Stimulated activated CD4-positive, alpha-beta T cell treated with anti-CD3 and anti-CD28 coated beads, Interleukin-1b, Interleukin-23, amount 100 ng/mL, for 4 hours (primary cell): ENCODE measurements at places on chromosomes 4 and X.

GRCh38 chr4:112063260-112063659, 82.0 kb upstream of the FAM241A start:
- no peak for DNase-seq

DNA sequence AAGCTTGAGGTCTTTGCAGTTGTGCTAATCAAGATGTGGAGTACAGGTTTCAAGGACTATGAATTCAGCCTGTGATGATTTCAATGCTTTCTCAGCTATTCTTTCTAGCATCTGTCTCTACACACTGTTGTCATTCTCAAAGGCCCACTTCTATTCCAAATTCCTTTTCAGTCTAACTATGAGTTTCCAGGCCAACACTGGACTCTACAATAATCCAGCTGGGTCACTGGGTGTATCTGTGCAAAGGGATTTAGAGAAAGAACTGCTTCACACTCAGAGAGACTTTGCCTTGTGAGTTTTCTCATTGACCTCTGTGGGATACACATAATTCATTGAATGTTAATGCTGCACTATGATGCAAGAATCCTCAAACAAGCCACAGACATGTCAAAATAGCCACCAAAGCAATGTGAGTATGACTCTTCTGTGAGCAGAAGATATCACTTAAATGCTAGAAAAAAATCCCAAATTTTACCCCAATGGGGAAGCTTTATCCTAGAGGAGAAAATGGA, 171.8 kb upstream of the CLNK start:
- DNase-seq = no peak

DNA sequence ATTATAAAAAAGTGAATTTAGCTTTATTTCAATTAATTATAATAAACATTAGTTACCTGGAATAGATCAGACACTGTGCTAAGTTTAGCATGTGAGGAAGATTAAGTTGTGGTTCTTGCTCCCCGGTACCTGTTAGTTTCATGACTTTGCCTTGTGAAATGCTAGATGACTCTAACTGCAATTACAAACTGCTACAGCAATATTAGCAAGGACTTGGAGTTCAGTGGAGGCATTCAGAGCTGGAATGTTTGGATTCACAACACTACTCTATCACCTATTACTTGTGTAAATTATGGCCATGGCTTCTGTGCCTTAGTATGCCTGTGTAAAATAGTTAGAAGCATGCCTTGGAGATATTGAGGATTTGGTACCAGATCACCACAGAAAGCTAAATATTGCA, 21.4 kb upstream of the ANXA10 start:
- DNase-seq = no peak

DNA sequence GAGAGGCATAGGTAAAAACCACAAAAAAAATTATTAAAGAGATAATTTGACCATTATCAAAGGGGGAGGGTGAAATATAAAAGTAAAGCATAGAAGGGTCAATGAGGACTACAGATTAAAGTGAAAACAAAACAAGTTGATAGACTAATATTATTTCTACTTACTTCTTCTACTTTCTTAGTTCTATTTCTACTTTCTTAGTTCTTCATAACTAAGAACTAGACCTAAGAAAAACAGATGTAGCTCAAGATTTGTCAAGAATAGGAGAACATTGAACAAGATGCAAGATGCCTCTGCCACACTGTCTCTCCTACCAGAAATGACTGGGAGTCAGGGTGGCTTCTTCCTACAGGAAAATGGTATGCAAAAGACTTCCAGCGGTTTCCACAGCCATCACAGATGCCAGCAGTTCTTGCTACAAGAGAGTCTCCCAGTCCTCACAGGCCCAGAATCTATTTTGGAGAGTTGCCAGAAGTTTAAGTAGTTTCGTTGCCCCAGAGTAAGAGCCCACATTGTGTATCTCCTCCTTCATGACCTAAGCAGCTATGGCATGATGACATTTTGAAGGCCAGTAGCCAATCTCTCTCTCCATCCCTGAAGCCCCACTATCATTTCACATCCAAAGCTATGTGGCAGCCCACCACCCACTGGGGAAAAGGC, 42.9 kb upstream of the DDX60 start:
- DNase-seq = no peak

GRCh38 chrX:19772822-19773628, 114.4 kb downstream of the SH3KBP1 start:
- DNase-seq = no peak

- peak; percentile 35 for DNase-seq
These were observed 702 bp upstream of the CDKN2AIP start for GRCh38 chr4:183443655-183444213.

DNA sequence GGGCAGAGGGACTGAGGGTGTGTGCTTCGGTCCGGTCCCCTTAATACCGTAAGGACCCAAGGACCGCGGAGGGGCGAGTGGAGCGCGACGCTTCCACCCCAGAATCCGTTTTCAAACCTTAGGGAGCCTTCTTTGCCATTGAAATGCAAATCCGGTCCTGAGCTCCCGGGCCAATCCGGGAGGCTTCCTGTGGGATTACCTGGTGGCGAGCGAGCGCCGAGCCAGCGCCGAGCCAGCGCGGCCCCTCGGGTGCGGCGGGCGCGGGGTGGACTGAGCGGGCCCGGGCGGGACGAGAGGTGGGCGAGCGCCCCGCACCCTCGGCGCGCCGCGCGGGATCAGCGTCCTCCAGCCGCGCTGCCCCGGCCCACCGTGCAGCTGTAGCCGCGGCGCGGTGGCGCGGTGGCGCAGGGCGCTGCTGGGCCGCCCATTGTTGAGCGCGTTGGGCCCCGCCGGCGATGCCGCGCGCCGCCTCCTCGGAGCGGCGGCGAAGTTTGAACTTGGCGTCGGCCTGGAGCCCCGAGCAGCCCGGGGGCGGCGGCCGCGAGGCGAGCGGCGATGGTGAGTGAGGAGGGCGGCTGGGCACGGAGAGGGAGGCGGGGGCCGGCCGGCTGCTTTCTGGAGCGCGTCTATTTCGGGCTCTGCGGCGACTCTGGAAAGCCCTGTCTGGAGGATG, 208.7 kb downstream of the SOWAHB start:
- no peak for DNase-seq

DNA sequence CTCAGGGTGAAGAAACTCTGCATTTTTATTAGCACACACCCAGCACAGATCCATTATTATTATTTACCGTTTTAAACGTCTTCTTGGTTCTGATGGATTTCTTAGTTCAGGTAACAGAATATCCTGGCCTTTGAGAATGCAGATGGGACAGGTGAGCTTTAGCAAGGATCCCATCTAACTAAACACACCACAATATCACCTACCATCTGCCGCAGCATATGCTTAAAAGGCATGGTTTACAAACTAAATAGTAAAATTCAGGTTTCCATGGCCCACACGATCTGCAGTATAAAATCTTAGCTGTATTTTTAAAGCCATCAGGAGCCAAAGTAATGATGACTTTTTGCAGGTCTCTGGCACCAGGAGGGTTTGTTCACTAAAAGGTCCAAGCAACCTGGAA, 31.7 kb upstream of the GATB start:
- DNase-seq = no peak

DNA sequence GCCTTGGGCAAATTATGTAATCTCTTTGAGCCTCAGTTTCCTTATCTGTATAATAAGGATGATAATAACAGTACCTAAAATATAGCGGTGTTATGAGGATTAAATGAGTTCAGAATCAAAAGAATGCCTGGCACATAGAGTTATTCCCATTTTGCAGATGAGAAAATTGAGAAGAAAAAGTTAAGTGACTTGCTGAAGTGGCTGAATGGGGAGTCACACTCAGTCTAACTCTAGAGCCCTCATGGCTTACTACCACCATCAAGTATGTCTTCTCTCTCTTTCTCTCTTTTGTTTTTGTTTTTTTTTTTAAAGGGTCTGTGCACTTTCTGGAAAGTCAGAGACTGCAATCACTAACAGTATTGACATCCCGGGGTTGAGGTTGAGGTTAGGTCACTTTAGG, 615 bp downstream of the CACNA1F start:
- no peak for DNase-seq

DNA sequence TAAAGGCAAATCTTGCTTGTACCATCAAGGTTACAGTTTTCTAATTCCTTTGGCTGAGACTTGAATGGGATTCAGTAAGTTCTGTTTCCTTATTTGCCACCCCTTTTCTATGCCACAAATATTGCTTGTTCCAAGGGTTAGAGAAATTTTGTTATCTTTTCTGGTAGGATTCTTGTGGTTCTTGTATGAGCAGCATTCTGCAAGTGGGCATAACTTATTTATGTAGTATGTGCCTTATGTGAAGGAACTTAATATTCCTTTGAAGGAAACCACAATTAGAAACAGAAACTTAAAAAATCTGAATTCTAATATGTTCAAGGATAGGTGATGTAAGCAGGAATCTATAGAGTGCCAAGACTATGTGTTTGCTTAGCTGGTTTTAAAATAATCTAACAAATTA, 53.1 kb upstream of the TSPAN5 start:
- DNase-seq = no peak

DNA sequence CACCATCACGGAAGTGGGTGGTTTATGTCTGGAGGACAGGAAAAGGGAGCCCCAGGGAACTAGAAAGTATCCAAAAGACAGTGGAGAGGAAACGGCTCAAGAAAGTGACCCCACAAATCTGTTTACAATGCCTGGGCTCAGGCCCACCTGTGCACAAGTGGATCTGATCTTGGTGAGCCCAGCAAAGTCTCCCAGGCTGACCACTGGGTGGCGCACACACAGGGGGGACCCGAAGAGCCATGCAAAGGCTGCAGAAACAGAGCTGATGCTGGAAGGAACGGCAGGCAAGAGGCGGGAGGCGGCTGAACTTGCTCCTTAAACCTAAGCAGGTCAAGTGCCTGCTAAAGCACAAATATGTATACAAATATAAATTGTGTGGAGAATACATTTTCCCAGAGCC, 9.6 kb downstream of the HAUS7 start:
- DNase-seq = peak; percentile 34

- no peak for DNase-seq
These were observed 45.2 kb downstream of the PRSS12 start for GRCh38 chr4:118307643-118308042.

- DNase-seq = no peak
These were observed 96.5 kb upstream of the PACRGL start for GRCh38 chr4:20603671-20604313.

DNA sequence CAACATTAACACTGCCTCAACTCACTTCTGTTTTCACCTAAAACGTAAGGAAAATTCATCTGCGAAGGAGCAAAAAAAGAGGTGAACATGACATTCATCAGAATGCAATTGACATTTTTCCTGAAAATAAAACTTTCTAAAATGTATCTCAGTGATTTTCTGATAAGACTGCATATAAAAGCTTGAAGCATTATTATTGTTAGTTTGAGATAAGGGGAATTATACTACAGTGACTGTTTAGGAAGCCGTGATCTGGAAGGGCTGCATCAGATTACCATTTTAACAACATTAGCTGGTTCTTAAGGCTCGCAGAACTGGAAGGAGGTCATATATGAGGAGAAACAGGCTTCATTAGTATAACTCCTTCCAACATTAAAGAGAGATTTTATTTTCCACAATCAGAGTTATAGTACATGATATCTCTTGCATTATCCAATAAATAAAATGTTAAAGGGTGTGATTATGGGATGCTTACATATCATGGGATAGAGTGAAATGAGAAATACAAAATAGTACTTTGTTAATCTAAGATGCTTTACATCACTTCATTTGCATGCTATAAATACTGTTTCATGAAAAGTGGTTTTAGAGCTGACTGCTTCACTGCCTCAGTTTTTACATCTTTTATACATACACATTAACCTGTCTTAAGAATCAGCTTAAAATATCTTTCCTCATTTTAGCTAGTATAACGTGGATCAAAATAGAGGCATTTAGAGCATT, 1820.1 kb upstream of the TENM3 start:
- no peak for DNase-seq

GRCh38 chrX:120791013-120791643, 84.5 kb downstream of the CT47B1 start:
- no peak for DNase-seq

- no peak for DNase-seq
These were observed 64.1 kb downstream of the TNIP2 start for GRCh38 chr4:2691952-2692435.

DNA sequence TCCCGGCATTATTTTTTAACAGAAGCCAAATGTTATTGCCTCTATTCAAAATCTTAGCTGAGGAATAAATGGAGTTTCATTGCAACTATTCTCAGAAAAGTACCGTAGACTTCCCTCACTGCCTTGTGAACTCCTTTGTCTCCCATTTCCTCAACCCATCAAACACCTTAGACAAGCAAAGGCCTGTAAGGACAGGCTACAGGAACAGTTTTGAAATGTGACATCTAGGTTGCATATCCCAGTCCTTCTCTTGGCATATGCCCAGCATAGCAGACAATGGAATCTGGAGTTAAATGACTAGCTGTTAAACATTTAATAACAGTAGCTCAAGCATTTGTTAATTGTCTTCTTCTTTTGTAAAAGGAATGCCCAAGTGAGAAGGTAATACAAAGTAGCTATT, 1371.7 kb downstream of the STIM2 start:
- no peak for DNase-seq

DNA sequence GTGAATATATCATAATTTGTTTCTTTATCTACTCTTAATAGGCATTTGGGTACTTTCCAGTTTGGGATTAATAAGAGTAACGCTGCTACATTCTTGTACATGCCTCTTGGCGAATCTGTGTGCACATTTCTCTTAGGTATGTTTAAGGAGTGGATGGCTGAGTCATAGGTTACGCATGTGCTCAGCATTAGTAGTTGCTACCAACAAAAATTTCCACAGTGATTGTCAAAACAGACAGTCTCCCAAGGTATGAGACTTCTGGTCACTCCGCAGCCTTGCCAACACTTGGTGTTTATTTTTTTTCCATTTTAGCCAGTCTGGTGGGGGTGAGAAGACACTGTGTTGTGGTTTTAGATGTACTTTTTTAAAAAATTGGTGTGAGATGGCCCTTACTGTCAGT, 44.6 kb downstream of the FGFBP1 start:
- no peak for DNase-seq

DNA sequence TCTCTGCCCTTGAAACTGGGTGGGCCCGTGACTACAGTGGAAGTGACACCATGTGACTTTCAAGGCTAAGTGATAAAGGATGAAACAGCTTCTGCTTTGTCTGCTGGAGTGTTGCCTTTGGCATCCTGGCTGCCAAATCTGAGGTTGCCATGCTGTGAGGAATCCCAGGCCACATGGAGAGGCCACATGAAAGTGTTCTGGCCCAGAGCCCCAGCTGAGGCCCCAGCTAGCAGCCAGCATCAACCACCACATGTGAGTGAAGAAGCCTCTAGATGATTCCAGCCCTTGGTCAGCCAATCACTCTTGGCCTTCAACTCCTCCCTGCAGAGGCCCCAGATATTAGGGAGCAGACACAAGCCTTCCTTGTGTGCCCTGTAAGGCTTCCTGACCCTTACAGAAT, 94.4 kb upstream of the BCOR start:
- DNase-seq = no peak

DNA sequence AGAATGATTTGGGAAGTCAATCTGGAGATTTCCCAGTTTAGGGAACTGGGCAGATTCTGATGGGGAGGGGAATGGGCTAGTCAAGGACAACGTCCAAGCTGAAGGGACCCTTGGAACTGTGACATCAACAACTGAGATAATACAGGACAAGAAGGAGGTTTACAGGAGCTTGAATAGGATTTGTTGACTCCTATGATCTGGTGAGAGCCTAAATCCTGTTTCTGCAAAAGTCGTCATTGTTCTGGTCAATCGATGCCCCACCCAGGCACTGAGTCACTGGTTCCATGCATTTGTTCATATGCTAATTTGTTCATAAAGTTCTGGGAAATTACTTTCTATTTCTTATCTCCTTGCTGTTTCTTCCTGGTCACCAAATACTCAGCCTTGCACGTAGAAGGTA, 15.3 kb upstream of the PDGFRA start:
- no peak for DNase-seq

GRCh38 chr4:120844528-120844921, 78.0 kb downstream of the PRDM5 start:
- no peak for DNase-seq
